ENCODE measurements at places on chromosomes 1 and 21.
A peak's percentile ranks its signal among the peaks of the same experiment; 100 is the strongest.

DNA sequence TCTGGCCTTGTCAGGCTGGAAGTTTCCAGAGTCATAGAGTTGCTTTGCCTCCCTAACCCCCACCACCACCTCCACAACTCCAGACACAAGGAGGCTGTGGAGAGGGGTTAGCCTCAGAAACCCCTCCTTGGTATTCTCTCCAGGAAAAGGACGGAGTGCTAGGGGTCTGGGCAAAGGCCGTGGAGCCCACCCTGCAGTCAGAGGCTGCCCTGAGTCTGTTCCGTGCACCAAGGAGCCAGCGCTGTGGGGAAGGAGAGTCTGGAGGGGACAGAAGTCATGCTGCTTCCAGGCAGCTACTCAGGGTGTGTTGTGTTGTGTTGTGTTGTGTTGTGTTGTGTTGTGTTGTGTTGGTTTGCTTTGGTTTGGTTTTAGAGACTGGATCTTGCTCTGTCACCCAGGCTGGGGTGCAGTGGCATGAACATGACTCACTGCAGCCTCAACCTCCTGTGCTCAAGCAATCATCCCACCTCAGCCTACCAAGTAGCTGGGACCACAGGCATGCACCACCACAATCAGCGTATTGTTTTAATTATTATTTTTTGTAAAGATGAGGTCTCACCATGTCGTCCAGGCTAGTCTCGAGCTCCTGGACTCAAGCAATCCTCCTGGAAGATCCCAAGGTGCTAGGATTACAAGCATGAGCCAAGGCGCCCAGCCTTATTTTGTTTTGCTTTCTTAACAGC is 122.2 kb upstream of the TMEM51 start:
- no peak for DNase-seq

DNA sequence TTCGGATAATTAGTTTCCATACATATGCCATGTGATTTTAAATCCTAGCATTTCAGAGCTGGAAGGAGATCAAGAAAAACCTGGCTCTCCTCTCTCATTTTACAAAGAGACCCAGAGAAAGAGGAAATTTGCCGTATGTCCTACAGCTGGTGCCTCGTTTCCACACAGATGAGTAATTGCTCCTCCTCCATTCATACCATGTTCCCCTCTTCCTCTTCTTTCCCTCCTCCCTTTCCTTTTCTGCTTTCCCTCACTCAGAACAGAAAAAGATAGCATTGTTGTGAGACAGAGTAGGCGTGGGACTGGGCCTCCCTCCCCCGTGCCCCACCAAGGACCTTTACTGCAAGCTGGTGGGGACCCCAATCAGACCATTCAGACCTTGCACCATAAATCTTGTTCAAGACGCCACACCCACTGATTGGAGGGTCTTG is 13.7 kb upstream of the SLC44A3 start:
- no peak for DNase-seq

DNA sequence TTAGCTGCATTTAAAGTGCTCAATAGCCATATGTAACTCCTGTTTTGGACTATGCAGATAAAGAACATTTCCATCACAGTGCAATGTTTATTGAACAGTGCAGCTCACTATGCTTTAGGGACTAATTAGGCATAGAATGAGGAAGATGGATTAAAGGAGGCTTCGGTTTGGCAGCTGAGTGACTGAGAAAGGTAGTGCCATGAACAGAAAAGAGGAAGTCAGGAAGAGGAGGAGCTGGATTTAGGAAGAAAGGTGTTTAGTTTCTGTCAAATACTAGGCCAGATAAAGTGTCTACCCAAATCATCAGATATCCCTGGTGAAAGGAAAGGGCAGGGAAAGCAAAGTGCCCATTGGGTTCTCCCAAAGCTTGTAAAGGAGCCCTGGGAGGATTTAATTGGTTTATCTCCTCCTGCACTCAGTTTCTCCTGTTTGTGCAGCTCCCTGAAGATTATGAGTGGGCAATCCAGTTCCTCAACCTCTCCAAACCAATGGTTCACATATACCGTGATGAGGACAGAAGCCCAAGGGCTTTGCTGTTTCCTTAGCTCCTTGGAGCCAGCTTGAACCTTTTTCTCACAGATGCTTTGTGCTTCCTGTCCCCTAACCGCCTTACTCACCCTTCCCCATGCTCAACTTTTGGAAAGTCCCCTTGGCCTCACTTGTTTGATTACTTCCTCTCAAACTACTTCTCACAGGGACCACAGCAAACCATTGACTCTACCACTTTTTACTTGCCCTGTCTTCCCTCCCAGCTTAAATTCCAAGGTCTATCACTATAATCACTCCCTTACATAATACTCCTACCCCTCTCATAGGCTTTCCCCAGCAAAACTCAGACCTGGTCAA is 3.5 kb upstream of the RAP1A start:
- peak; percentile 74 for DNase-seq

DNA sequence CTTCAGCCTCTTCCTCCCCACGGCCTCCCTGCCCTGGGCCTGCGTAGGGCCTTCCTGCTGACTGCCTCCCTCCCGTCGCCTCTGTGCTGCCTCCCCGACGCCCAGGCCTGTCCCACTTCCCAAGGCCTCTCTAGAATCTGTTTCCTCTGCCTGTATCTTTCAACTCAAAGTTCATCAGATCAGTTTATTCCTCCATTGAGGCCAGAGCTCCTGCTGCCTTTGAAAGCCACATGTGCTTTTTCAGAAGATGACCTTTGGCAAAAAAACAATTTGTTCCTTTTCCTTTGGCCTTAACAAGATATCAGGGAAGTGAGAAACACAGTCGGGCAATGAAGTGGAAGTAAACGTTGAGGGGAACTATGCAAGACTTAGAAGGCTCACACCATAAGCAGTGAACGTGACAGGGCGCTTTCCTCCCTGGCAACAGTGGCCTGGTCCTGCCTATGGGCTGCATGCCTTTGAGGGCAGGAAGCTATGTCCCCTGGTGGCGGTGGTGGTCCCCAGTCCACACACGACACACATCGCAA is 85.9 kb downstream of the PSMG1 start:
- no peak for DNase-seq

GRCh38 chr1:174289644-174290310 is 130.5 kb downstream of the RABGAP1L start:
- DNase-seq: no peak

GRCh38 chr1:50964863-50965262 is 4.8 kb upstream of the FAF1 start:
- no peak for DNase-seq

DNA sequence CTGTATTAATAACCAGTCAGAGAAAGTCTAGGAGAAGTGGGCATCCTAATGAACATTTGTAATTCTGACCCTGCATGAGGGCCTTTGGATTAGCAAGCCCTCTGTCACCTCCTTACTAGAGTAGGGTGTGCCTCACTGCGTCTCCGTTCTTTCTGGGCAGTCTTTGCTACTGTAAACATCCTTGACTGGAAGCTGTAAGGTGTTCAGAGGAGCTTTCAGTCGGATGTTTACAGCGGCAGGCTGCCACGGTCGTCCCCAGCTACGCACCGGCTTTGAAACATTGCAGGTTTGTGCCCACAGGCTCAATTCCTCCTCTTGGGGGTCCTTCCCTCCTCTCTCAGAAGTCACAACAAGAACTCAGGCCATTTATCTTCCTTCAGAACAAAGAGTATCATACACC is 29.4 kb upstream of the KCNQ4 start:
- DNase-seq: no peak

- DNase-seq: no peak
Measured at GRCh38 chr21:34182436-34182835, 109.1 kb downstream of the MRPS6 start.

- no peak for DNase-seq
Measured at GRCh38 chr1:231318568-231318967, 19.1 kb downstream of the EXOC8 start.

- DNase-seq: no peak
Measured at GRCh38 chr21:39132248-39132647, 51.0 kb downstream of the PSMG1 start.

DNA sequence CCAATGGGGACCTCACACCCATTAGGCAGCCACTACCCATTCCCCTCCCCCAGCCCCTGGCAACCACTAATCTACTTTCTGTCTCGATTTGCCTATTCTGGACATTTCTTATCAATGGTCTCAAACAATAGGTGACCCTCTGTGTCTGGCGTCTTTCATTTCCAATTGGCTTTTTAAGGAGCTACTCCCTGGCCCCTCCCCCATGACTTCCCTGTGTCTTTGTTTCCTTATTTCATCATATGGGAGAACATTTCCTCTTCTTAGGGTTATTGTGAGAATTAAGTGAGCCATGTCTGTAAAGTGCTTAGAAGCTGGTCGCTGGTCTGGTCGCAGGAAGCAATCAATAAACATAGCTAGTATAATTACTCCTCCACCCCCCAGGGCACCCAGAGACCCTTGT is 80.9 kb downstream of the SPSB1 start:
- DNase-seq: no peak

DNA sequence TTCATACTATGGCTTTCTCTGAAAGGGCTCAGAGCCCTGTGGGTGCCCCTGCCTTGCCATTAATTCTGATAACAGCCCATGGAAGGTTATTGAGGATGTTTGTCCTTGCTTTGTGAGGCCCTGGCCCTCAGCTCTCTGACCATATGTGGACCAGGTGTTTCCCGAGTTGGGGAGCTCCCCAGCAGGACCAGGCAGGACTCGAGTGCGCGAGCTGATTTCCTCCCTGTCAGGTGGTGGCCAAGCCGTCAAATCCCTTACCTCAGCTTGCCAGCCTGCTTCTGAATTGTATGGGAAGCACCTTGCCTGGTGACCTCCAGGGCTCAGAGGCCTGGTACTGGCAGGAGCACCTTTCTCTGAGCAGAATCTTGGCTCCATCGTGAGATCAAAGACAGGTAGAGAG is 17.9 kb upstream of the SDE2 start:
- DNase-seq: no peak

DNA sequence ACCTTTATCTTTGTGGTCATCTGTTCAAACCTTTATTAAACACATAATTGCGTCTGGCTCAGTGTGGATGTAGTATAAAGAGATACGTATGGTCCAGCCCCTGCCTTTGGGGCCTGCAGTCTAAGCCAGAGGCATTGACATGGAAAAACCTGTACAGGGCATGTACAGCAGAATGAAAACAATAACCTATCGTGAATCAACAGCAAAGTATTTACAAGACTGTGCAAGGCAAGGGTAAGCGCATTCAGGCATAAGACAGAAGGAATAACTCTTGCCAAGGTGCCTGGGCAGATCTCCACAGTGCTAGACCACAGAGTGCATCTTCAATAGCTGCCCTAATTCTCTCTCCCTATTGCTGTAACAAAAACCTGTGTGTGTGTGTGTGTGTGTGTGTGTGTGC is 35.5 kb downstream of the KIRREL1 start:
- DNase-seq: no peak

- no peak for DNase-seq
Measured at GRCh38 chr21:32889596-32889995, 118.0 kb upstream of the PAXBP1 start.

GRCh38 chr1:198751741-198752140 is 112.9 kb downstream of the PTPRC start:
- no peak for DNase-seq

GRCh38 chr1:33524586-33524985 is 52.1 kb downstream of the ZSCAN20 start:
- no peak for DNase-seq

DNA sequence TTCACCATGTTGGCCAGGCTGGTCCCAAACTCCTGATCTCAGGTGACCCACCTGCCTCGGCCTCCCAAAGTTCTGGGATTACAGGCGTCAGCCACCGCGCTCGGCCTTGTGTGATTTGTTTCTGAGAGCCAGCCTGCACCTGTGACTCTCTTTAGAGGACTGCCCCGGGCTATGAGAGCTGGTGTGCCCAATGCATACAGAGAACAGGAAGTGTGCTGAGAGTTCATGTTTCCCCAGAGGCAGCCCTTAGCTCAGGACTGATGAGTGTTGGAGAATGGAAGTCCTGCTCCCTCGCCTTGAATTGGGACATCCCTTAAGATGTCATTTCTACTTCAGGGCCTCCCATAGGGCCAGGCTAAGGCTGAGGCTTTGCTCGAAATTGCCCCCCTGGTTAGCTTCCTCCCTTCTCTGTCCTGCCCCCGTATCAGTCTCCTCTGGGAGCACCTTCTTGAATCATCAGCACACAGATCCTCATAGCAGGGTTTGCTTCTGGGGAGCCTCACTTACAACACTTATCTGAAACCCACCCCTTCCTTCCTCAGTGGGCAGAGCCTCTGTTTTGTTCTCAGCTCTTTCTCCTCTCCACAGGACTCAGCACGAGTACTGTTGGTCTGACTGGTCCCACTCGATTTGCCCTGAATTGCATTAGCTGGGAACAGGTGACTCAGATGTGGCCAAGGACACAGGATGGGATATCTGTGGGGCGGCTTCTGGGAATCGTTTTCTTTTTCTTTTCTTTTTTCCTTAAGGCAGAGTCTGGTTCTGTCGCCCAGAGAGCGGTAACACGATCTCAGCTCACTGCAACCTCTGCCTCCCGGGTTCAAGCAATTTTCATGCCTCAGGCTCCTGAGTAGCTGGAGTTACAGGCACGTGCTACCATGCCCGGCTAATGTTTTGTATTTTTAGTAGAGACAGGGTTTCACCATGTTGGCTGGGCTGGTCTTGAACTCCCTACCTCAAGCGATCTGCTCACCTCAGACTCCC is 80.1 kb downstream of the UBIAD1 start:
- peak; percentile 28 for DNase-seq

GRCh38 chr1:41493117-41493536 is 8.6 kb upstream of the EDN2 start:
- no peak for DNase-seq

- DNase-seq: no peak
Measured at GRCh38 chr1:21297975-21298374, 7.7 kb upstream of the ECE1 start.

- no peak for DNase-seq
Measured at GRCh38 chr1:2918441-2918840, 102.8 kb upstream of the ACTRT2 start.

- DNase-seq: no peak
Measured at GRCh38 chr1:14300991-14301703, 297.3 kb upstream of the KAZN start.

DNA sequence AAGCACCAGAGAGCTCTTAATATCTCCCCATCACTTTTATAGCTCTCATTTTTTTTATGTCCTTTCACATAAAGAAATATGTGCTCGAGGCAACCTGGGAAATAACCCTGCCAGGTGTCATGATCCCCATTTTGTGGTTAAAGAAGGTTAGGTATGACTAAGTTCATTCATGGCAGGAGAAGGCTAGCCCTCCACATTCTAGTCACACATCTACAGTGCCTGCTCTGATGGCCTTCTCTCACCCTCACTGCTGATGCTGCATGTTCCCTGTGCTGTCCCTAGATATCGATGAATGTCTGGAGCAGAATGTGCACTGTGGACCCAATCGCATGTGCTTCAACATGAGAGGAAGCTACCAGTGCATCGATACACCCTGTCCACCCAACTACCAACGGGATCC is 187.5 kb downstream of the TPR start:
- no peak for DNase-seq

- peak; percentile 92 for DNase-seq
Measured at GRCh38 chr1:181083842-181084605, 4.5 kb upstream of the IER5 start.

GRCh38 chr1:51463561-51463960 is 55.5 kb downstream of the EPS15 start:
- DNase-seq: no peak

GRCh38 chr1:204186597-204186996 is 9.7 kb downstream of the KISS1 start:
- no peak for DNase-seq

GRCh38 chr1:106756752-106757151 is 299.7 kb upstream of the PRMT6 start:
- DNase-seq: no peak
